ENCODE measurements at places on chromosomes 2 and 18. TPM values are rescaled to one million over a fixed set of nuclear protein-coding genes. Genes with fewer than 3 reads are reported as not detected.

DNA sequence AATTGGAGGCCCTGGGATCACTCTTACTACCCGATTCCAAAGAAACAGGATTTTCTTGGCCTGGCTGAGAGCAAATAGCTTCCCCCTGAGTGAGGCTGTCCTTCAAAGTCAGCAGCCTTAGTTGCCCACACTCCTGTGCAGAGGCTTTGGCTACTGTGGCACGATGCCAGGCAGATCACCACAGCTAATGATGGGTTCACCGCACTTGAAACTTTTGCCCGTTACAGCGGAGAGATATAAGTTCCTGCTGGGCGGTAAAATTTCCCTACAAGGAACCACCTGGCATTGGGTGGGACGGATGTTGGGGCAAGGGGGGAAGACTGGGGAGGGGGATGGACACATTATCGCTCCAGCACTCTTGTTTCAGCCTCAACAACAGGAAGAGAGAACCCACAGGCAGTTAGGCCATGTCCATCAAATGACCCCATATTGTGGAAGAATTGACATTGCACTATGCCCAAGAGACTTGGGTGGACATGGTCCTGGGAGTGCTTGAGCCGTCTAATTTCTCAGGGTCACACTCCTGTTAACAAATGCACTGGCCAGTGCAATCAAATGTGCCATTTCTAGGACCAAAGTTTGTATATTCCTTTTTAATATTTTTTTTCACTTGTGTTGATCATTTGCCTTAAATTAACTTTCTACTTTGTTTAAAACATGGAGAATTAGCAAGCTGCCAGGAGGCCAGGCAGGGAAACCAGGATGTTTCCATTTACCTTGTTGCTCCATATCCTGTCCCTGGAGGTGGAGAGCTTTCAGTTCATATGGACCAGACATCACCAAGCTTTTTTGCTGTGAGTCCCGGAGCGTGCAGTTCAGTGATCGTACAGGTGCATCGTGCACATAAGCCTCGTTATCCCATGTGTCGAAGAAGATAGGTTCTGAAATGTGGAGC, 4.4 kb downstream of the IL1B start:
- no peak overlapping the region for H3K27ac ChIP-seq
- H3K36me3 ChIP-seq: no peaks in the 10 kb centered on the region
- H3K27me3 ChIP-seq: no peaks in the 10 kb centered on the region
- no peak overlapping the region for H3K4me3 ChIP-seq
- DNase-seq: no peak

DNA sequence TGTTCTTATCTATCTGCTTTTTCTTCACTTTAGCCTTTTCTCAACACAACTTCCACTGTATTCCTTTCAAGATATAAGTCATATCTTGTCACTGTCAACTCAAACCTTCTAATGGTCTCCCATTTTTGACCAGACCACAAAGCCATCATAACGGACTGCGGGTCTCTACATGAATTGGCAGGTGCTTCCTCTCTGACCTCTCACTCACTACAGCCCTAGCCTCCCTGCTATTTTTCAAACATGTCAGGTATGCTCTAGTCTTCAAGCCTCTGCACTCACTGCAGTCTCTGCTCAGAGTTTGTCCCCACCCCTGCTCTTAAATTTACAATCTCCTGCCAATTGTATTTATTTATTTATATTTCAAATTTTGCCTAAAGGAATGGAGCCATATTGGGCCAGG, 858.1 kb downstream of the TRIB2 start:
- no peaks in the 10 kb centered on the region for H3K4me1 ChIP-seq
- no peak overlapping the region for H3K27ac ChIP-seq
- no peak for DNase-seq
- H3K4me3 ChIP-seq: no peak overlapping the region
- no peaks in the 10 kb centered on the region for H3K27me3 ChIP-seq

DNA sequence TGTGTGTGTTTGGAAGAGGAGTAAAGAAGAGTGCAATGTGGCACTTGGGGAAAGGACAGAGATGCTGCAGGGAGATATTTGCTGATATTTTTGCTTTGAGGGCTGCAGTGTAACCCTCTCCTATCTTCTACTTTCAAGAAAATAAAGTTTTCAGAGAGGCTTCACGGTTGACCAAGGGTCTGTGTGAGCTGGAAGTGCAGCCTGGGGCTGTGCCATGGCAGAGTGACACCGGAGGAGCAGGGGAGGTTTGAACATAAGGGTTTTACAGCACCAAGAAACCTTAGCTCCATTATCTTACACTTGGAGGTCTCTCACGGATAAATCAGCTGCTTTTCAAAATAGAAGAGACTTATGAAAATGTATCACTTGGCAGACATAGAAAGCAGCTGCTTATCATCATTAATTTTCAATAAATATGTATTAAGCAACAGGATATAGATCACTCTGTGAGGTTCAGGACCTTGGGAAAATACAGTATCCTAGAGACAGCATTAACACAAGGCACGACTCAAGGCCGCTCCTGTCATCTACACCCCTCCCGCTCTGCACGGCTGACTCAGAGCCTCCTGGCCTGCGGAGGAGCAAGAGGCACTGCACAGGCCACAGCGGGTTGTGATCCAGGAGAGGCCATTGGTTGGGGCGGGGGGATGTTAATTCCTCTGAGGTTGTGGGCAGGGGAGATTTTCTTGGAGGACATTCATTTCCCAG, 127.8 kb downstream of the COPS8 start:
- no peak overlapping the region for H3K4me3 ChIP-seq
- peak overlapping the region; percentile 33 for H3K27ac ChIP-seq
- H3K36me3 ChIP-seq: no peaks in the 10 kb centered on the region
- no peaks in the 10 kb centered on the region for H3K27me3 ChIP-seq
- DNase-seq: no peak
- H3K4me1 ChIP-seq: no peaks in the 10 kb centered on the region

KRTCAP3 gene
- total RNA-seq: 18.8 TPM

ADD2 gene
- total RNA-seq: 2.1 TPM

DNA sequence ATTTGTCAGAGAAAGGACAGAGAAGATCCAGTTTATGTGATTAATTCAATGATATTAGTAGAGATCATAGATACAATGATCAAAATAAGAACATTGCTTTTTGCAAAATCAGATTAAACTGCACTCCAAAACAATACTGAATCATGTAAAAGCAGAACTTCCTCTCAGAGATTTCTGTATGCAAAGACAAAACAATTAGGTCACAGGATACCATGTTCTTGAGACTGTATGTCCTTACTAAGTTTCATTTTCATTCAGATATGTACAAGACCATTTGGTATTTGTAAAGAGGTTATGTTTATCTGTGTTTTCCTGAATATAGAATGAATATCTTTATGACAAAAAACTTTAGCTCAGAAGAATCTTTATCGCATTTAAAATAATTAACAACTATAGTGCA, 161.8 kb downstream of the DLGAP1 start:
- no peak overlapping the region for H3K27ac ChIP-seq
- H3K4me3 ChIP-seq: no peak overlapping the region
- no peak for DNase-seq
- H3K27me3 ChIP-seq: no peaks in the 10 kb centered on the region
- no peaks in the 10 kb centered on the region for H3K36me3 ChIP-seq

DNA sequence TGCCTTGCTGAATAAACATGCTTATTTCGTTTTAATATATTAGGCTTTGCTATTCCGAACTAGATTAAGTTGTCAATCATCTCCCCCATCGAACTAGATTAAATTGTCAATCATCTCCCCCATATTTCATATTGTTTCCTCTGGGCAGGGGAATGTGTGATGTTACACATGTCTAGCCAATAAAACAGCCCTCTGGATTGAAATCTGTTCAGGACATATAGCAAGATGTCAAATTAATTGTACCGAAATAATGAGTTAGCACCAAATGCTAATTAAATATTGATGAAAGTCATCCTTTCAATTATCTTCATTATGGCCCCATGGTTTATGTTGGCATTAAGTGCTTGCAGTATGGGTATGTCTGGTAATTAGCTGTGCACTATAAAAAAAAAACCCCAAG, 135.5 kb downstream of the SPOPL start:
- DNase-seq: no peak
- H3K4me3 ChIP-seq: no peak overlapping the region
- no peaks in the 10 kb centered on the region for H3K4me1 ChIP-seq
- no peaks in the 10 kb centered on the region for H3K36me3 ChIP-seq
- no peaks in the 10 kb centered on the region for H3K27me3 ChIP-seq
- no peak overlapping the region for H3K27ac ChIP-seq

RTP5 gene
- total RNA-seq: not detected

DNA sequence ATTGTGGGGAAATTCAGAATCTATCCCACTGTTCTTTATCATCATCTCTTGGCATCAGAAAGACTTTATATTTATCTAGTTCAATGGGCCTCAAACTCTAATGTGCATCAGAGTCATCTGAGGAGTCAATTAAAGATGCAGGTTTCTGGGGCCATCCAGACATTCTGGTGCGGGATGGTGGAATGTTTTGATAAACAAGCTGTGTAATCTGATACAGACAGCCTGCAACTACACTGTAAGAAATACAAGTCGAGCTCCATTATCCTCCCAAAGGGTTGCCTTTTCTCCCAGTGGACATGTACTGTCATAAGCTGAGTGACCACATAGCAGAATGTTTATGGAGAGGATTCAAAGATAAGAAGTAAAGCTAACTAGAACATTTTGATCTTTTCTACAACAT, 515.3 kb upstream of the DCC start:
- no peaks in the 10 kb centered on the region for H3K27me3 ChIP-seq
- no peaks in the 10 kb centered on the region for H3K4me1 ChIP-seq
- H3K27ac ChIP-seq: no peak overlapping the region
- H3K4me3 ChIP-seq: no peak overlapping the region

DNA sequence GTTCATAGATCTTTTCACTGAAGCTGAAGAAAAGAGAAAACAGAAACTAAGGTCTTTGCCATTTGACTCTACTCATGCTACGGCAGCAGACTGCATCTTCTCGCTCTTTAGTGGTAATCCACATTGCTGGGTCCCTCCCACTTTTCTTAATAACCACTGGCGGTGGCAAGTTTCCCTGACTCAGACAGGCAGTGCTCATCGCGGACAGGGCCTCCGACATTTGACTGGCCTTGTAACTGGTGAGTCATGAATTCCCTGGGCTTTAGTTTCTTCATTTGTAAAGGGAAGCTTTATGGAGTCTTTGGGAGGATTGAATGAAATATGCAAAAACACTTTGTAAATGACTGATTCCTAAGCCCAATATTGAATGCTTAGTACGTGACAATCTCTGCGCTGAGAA, 238.2 kb upstream of the RBBP8 start:
- no peak overlapping the region for H3K27ac ChIP-seq
- H3K27me3 ChIP-seq: no peaks in the 10 kb centered on the region
- DNase-seq: no peak
- no peaks in the 10 kb centered on the region for H3K36me3 ChIP-seq

DNA sequence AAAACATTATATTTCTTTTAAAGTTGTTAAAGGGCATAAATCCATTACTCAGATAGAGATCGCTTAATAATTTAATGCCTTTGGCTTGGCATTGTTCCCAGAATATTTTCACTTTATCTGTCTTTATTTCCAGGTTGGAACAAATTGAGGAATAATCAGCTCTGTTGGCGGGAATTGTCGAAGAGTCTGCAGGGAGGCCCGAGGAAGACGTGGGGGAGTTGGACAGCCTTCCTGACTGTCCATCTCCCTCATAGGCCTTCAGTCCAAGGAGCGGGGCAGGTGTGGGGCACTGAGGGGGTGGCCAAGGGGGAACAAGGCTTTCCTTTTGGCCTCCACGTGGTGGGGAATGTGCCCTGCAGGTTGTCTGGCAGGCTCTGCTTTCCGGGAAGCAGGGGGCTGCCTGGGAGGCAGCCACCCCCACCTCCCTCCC, 179.6 kb downstream of the ZBTB7C start:
- no peak overlapping the region for H3K4me3 ChIP-seq
- no peaks in the 10 kb centered on the region for H3K27me3 ChIP-seq
- no peaks in the 10 kb centered on the region for H3K36me3 ChIP-seq
- peaks cover 43% of the 10 kb centered on the region for H3K4me1 ChIP-seq
- H3K27ac ChIP-seq: no peak overlapping the region

GRCh38 chr2:5970347-5970746, 278.2 kb downstream of the SOX11 start:
- H3K4me3 ChIP-seq: no peak overlapping the region
- no peaks in the 10 kb centered on the region for H3K36me3 ChIP-seq
- no peak for DNase-seq
- no peak overlapping the region for H3K27ac ChIP-seq

LPIN1 gene
- 52.7 TPM for total RNA-seq

OTOF gene
- 0.35 TPM for total RNA-seq
